Activated CD4-positive, alpha-beta memory T cell treated with anti-CD3 and anti-CD28 coated beads, Interleukin-2, amount 10 ng/mL, durations not matched to agents 7 days and 5 days (primary cell): ENCODE measurements at places on chromosomes 2 and 18. TPM values are rescaled to one million over a fixed set of nuclear protein-coding genes. Genes with fewer than 3 reads are reported as not detected.

CYRIA gene
- total RNA-seq, result 0.10 TPM

GPR75 gene
- 1.4 TPM for total RNA-seq

CCDC85A gene
- total RNA-seq, result not detected

CYTIP gene
- total RNA-seq, result 406 TPM

RFTN2 gene
- not detected for total RNA-seq

ASXL3 gene
- total RNA-seq, result not detected

NDUFS1 gene
- 62.2 TPM for total RNA-seq

MYOM1 gene
- total RNA-seq, result 2.4 TPM

G6PC2 gene
- not detected for total RNA-seq

NOL4 gene
- not detected for total RNA-seq

HTRA2 gene
- 49.2 TPM for total RNA-seq

SLC35F5 gene
- 21.6 TPM for total RNA-seq

BMP10 gene
- 0.18 TPM for total RNA-seq

DYSF gene
- total RNA-seq, result not detected
